ENCODE measurements at places on chromosomes 7 and 10.
A peak's percentile ranks its signal among the peaks of the same experiment; 100 is the strongest.

DNA sequence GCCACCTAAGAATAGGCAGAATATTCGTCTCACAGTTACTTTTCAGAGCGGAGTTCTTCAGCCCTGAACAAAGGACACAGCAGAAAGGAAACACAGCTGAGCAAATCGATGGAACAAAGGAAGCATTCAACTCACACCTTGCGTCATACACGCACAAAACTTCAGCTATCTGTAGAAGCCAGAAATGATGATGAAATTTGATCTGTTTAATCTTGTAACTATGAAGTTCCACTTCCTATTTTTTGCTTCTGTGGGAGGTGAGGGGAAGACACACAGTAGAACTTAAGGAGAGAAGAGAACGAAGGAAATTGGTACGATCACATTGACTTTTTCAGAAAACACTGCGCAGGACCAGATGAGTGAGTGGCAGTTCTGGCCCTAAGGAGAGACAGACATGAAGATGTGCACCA is 26.2 kb downstream of the FAM171A1 start:
- no peak for DNase-seq

- DNase-seq, result no peak
Observed at GRCh38 chr10:84098667-84099066, 40.6 kb upstream of the GHITM start.

- DNase-seq, result peak; percentile 28
Observed at GRCh38 chr7:158779061-158780000, 50.0 kb downstream of the ESYT2 start.

GRCh38 chr7:5769571-5769970 is 11.9 kb downstream of the RNF216 start:
- no peak for DNase-seq

DNA sequence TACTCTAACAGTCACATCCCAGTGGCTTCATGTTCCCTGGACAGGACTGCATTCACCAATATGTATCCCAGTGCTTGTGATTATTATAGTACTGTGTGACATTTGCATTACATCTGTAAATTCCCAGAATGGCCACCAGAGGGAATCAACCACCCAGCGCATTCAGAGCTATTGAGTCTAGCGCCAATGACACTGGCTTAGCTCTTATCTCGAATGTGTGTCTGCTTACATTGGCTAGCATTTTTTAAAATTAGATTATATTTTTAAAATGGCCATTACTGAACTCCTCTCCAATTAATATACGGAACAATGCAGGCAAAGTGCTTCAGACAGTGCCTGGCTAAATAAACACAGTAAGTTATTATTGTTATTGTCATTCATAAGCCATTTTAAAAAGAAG is 36.3 kb downstream of the TRIL start:
- DNase-seq, result peak; percentile 56

DNA sequence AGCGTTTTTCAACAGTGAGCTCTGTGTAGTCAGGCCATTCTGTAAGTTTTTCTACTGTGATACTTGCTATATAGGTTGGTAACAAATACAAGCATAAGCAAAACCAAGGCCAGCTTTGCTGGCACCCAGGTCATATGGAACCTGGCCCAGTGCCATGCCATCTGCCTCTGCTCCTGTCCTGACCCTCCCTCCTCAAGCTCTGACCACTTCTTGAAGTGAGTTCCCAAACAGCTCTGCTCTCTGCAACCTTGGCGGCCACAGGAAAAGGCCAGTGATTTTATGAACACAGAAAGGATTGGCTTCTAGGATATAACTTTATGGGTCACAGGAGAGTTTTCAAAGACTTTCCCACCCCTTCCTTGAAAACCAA is 12.8 kb downstream of the NOD1 start:
- no peak for DNase-seq

DNA sequence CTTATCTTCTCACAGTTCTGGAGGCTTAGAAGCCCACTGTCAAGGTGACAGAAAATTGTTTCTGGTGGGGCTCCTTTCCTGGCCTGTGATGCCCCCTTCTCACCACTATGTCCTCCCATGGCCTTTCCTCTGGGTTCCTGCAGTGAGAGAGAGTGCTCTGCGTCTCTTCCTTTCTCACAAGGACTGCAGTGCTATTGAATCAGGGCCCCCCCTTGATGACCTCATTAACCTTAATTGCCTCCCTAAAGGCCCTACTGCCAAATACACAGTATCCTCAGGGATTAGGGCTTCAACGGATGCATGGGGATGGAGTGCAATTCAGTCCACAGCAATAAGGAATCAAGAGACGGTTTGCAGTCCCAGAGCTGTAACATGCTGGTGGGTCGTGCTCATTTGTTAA is 82.0 kb upstream of the GRB10 start:
- no peak for DNase-seq

DNA sequence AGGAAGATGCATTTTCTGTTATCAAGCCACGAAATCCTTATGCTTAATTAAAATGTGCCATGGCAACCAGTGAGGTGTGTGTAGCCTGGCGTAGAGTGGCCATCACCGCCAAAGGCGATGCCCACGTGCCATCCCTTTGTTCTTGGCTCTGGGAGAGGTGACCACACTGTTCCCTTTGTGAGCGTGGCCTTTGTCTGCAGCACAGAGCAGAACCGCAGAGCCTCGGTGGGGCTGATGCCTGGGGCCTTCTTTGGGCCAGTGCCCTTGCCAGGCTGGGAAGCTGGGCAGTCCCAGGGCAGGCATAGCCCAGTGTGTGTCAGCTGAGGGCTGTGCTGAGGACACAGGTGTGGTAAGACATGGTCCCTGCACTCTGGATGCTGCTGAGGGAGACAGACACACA is 48.3 kb downstream of the BUB3 start:
- no peak for DNase-seq

DNA sequence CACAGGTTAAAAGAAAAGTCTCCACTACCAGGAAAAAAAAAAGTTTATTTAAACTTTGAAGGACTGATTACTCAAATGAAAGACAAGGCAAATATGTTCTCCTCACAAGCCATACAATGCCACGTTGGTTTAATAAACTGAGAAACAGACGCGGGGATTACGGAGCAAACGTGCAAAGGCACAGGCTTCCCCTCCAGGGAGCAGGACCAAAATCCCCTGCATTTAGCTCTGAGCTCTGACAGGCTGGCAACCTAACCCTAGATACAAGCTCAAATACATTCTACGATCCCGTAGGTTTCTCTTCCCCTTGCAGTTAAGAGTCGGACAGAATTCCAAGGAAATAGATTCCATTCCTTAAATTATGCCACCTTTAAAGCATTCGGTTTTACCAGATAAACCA is 7.7 kb upstream of the GRB10 start:
- DNase-seq, result no peak

DNA sequence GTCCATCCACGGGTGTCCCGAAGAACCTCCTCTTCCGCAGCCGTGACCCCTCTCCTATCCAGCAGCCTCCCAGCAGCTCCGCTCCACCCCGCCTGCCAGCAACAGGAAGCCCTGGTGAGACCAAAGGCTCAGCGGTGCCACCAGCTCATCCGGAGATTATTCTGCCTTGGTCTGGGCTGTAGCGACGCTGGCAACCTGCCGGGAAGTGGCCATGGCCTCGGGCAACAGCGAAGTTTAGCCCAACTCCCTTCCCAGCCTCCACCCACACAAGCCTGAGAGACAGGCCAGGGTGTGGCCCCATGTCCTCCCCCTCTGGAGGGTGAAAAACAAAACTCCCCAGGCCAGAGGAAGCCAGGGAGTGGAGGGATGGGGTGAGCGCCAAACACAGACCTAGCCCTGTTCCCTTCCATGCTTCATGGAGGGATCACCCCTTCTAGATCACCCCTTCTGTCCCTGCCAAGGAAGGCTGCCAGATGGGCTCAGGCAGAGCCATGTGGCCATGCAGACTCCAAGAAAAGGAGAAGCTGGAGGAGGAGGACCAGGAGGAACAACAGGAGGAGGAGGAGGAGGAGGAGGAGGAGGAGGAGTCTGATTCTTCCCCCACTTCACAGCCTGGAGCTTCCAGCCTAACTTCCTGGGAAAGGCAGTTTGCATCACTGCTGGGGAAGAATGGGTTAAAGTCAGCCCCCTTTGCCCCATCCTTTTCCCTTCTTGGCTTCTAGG is 918 bp downstream of the CALHM2 start:
- peak; percentile 56 for DNase-seq

GRCh38 chr7:128459394-128459878 is 3.8 kb downstream of the HILPDA start:
- peak; percentile 81 for DNase-seq

DNA sequence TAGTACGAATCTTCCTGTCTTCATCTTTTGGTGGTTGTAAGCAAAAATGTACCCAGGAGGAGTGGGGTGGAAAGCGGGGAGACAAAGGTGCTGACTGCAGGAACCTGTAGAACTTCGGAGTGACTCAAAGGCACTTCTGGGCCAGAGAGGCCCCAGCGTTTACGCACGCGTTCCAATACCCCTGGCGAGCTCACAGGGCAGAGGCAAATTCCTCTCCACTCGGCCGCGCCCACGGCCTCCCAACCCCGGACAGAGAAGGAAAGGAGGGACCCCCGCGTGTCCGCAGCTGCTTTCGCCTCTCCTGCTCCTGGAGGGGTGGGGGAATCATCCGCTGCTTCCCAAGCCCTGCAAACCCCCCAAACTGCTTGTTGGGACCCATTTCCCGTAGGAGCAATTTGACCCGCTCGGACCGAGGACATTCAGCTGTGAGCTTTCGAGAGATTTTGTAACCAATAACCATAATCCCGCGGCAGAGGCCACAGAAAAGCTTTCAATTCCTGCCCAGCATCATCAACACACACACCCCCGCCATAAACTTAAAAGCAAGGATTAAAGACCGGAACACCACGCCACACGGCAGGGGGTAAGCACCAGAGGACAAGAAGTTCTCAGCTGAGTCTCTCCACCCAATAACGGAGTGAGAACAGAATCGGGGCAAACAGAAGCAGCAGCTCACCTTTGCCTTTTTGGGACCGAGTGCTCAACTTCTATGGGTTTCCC is 2.3 kb downstream of the IGF2BP3 start:
- no peak for DNase-seq

DNA sequence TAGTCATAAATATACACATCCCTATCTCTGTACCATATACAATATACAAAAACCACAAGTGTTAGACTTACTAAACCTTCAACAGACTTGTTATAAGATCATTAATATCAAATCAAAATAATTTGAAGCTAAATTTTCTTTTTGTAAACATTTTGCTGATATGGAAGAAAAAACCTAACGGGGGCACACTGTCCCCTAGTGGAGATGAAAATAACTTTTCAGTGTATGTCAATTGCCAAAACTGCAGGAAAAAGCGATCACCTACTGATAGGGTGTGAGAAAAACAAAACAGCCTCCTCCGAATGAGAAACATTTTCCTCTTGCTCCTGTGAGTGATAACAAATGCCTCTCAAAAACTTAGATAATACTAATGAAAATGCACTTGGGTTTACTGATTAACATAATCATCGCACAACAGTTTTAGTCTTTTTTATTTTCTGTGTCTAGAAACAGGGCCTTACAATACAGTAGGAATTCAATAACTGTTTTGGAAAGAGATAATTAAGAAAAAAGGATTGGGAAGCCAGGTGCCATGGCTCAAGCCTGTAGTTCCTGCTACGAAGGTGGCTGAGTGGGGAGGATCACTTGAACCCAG is 322.7 kb downstream of the CRPPA start:
- no peak for DNase-seq

DNA sequence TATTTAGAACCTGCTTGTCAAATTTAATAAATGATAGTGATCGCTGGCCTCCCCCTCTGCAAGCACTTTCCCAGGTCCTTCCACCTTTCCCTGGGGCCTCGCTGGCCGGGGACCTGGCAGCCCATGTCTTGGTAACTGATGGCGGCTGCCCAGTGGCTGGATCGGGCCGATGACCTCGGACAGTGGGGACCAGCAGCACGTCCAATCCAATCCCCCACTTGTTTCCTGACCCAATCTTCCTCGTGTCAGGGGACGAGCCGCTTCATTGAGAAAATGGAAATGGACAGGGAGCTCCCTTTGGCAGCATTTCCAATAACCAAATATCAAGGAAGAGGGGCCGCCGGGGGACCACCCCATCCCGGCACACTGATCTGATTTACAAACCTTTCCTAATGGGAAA is 17.2 kb downstream of the EBF3 start:
- DNase-seq, result no peak

DNA sequence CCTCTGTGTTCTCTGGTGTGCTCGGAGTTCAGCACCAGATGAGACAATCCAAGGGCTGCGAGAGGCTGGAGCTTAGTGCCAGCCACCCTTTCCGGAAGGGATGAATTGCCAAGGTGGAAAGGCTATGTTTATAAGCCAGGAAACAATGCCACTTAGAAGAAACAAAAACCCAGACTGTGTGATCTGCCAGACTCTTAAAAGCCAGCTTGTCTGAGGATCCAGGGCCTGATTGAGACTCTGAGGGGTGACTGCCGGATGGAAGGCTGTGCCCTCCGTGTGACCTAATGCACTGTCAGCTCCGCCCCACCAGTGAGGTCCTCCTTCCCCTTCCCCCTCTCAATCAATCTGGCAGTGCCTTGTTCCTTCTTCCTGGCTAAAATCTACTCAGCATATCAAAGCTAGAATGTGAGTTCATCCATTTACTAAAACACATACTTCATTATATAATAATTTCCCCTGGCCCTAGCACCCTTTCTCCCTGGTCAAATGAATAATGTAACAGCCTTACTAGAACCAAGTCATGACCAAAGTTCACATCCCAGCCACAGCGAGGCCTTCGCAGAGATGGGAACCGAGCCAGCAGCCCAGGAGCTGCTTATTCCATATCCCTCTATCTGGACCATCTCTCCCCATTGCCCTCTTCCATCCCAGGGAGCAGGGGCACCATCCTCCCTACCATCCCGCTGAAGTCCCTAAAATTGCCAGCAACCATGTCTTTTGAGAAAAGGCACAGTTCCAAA is 25.5 kb downstream of the FAM107B start:
- DNase-seq, result no peak

DNA sequence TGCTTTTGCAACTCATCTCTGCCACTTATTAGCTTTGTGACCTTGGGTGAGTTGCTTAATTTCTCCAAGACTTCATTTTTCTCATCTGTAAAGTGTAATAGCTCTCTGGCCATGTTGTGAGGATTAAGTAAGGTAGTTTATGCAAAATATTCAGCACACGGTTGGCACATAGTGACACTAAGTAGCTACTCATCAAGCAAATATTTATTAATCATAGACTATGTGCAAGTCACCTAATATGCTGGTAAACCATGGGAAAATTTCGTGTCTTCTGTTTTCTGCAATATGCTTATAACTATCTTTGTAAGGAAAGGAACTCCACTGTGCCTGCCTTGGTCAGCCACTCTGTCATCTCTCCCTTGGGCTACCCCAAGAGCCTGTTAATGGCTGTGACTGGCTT is 50.3 kb upstream of the EGR2 start:
- no peak for DNase-seq

- no peak for DNase-seq
Observed at GRCh38 chr7:54788664-54789063, 29.7 kb upstream of the SEC61G start.

DNA sequence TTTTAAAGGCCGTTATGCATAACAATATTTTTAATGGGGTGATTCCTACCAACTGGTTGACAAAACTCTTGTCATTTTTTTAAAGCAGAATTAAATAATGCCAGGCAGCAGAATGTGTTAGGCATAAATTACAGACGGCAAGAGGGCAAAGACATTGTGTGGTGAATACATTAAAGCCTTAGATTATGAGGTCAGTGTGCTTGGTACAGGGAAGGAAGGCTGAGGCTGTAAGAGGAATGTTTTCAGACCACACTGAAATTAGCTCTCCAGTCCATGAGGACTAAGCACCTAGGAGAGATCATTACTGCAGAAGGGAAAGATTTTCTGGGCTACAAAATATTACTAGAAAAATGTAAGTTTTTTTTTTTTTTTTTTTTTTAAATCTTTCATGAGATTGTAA is 312.8 kb upstream of the PRKCQ start:
- DNase-seq, result no peak

- no peak for DNase-seq
Observed at GRCh38 chr10:128149267-128150014, 23.2 kb upstream of the MKI67 start.

- no peak for DNase-seq
Observed at GRCh38 chr7:155527664-155528063, 18.7 kb downstream of the CNPY1 start.

Data from CD4-positive, alpha-beta T cell treated with Interleukin-4 for 4 hours (primary cell).